ENCODE measurements at places on chromosomes 5 and 9. TPM values are rescaled to one million over a fixed set of nuclear protein-coding genes. Genes with fewer than 3 reads are reported as not detected.

GRCh38 chr5:53130266-53130665, 20.7 kb upstream of the MOCS2 start:
- no peak for DNase-seq

DNA sequence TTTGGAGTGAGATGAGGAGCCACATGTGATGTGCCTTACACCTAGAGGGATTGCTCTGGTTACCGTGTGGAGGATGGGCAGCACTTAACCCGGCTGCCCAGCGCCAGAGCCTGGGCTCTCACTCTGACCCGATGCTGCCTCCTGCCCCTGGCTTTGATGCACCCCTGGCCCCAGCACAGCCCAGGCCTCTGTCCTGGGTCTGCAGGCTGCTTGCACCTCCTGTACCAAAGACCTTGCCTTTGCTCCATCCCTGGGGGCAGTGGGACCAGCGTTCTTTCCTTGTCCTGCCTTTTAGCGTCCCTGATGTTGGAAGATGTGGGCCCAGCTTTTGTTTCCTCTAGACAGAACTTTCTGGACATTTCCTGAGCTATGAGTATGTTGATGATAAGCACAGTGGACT, 40.4 kb downstream of the FGF18 start:
- no peak for DNase-seq

DNA sequence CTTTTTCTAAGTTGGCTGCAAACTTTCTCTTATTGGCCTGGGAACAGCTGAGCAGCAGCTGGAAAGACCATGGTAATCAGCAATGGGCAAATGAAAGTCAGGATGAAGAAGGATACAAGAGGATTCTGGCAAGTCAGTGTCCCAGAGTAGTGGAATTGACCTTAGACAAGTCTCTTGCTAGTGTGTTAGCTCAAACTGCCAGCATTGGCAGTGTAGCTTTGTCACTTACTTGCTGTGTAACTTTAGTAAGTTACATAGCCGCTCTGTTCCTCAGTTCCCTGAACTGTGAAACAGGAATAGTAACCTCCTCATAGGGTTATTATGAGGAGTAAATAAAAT, 3.6 kb downstream of the ALDH1A1 start:
- no peak for DNase-seq

The GPR150 gene
- polyA plus RNA-seq = 3.3 TPM

The PCDHA4 gene
- not detected for polyA plus RNA-seq
